ENCODE measurements at places on chromosomes 13 and 19.

- peak; percentile 81 for ATAC-seq
Observed at GRCh38 chr13:25085125-25085742, 10.7 kb upstream of the PABPC3 start.

GRCh38 chr13:21453387-21454081 lies 5.6 kb downstream of the ZDHHC20 start:
- no peak for ATAC-seq

- ATAC-seq, result no peak
Observed at GRCh38 chr13:50406831-50407230, 391.6 kb downstream of the KCNRG start.

GRCh38 chr13:109785892-109786450 lies 412 bp downstream of the IRS2 start:
- no peak for ATAC-seq

DNA sequence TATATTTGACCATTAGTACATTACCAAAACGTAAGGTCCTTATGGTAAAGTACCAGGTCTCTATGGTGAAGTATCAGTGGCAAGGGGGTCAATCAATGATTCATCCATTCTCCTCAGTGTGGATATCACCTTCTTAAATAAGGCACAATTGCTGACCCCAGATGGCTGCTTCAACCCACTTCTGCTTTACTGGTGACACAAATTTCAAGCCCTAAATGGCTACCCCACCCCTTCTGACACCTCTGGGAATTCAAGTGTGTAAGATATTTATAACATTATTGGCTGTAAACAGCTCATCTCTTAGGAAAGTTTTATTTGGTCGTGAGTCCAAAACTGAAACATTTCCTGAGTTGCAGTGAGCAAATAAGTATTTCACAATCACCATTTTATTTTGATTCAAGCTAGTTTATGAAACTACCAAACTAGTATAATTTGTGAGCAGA lies 7.9 kb upstream of the WBP4 start:
- ATAC-seq, result no peak

- no peak for ATAC-seq
Observed at GRCh38 chr13:51047434-51048165, 63.5 kb downstream of the C13orf42 start.

- no peak for ATAC-seq
Observed at GRCh38 chr13:43008596-43008995, 14.8 kb upstream of the DNAJC15 start.

DNA sequence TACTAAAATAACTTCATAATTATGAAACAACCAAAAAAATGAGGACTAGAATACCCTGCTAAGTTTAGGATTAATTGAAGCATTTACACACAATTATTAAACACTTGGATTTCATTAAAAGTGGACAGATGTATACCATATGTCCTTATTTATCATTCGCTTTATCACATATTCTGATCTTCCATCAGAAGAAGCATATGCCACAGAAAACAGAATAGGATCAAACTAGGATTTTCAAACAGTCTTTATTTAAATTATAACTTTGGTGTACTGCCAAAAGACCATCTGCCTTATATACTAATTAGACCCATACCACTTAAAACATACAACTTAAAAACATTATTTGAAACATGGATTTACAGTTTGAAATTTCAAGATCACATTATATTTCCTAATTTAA lies 727.1 kb upstream of the KLHL1 start:
- ATAC-seq, result no peak

GRCh38 chr19:7690779-7691258 lies 10.2 kb downstream of the TRAPPC5 start:
- no peak for ATAC-seq

- no peak for ATAC-seq
Observed at GRCh38 chr13:25874907-25875306, 176.9 kb downstream of the SHISA2 start.

GRCh38 chr19:19170053-19170872 lies at the start of gene MEF2B:
Gene MEF2B (minus strand): TSS chr19:19170263. CDS start chr19:19150735, 19,528 bp downstream.
- ATAC-seq, result peak; percentile 92

DNA sequence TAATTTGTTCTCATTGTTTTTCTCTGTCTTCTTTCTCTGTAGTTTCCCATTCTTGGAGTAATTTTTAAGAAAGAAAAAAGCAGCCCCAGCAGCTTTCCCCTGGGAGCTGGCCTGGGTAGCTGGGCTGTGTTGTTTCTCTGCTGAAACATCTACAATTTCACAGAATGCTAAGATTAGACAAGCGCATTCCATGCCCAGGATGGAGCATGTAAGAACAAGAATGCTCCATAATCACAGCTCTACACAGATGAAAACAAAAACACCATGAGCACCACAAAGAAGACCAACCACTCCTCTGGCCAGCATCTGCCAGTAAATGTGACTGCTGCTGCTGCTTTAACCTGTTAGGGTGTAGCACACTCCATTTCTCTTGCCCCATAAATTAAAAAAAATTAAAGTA lies 239.2 kb upstream of the SLITRK1 start:
- no peak for ATAC-seq

DNA sequence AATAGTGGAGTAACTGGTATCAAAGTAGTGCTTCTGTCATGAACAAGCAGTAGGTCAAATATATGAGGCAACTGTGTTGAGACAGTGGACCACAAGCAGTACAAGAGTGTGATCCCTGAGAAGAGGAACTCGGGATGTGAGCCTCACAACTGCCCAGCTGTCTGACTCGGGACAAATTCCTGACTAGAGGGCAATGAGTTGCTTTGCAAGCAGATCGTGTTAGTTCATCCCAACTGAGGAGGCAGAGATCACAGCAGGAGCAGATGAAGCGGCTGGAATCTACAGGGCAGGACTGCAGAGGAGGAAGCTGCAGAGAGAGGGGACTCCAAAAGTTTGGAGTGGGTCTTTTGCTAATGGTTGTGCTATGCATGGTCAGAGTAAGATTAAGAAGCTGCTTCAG lies 741.1 kb downstream of the DIAPH3 start:
- no peak for ATAC-seq

DNA sequence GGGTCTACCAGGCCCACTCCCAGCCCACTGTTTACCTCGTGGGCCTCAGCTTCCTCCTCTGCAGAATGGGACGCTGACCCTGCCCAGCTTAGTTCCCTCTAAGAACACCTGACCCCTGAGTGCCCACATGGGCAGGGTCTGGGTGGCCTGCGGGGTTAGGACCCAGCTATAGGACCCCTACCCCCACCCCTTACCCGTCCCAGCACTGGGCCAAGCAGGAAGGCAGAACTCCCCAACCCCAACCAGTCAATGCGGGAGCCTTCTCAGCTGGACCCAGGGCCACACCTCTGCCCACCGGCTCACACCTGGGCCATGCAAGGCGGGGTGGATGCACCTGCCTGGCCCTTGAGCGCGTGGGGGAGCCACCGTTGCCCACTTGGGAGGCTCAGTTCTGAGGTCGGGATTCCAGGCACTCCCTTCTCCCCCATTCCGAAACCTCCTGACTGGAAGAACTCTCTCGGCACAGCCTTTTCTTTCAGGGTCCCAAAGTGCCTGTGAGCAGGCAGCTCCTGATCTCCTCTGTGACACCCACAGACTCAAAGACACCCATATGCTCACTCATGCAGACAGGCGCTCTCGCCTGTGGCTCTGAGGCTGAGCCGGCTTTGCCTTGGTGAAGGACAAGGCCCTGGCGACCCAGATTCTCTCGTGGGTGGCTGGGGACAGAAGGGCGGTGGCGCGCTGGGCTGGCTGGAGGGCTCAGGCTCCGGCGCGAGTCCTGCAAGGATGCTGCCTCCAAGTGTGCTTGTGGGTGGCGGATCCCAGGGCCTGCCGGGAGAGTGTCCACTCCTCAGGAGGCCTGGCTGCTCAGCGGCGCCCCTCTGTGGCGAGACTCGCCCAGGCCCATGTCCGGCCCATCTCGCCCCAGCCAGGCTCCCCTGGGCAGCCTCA lies 27.9 kb upstream of the PARP4 start:
- ATAC-seq, result peak; percentile 66

GRCh38 chr19:45779231-45780145 lies 2.8 kb downstream of the DMPK start:
- ATAC-seq, result no peak

DNA sequence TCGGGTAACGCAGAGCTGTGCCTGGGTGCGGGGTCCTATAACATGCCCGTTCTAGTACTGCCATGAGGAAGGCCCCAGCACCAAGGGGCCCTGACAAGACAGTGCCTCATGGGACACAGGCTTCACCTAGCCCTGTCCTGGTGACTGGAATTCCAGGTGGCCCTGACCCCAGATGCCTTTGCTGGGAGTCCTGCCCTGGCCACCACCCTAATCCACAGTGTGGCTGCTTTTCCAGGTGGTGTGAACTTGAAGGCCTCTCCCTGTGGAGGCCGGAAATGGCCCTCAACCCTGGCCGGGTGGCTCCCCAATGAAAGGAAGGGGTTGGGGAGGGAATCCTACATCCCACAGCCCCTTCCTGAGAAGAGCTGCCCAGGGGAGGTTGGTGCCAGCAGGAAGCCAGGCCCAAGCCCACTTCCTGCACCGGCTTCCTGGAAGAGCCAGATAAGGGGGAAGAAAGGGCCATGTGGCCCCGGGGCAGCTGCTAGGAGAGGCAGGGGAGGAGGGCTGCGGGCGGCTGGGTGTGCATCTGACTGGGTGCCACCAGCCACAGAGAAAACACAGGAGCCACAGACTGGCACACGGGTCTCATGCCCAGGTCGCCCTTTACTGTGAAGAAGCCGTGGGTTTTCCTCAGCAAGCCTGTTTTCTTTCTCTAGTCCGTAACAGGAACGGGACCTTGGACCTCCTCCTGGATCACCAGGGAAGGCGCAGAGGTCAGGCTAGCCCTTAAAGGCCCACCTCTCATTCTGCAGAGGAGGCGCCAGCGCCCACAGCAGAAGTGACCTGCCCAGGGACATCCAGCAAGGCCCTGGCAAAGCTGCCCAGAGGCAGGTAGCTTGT lies 4.7 kb downstream of the LSM4 start:
- no peak for ATAC-seq

DNA sequence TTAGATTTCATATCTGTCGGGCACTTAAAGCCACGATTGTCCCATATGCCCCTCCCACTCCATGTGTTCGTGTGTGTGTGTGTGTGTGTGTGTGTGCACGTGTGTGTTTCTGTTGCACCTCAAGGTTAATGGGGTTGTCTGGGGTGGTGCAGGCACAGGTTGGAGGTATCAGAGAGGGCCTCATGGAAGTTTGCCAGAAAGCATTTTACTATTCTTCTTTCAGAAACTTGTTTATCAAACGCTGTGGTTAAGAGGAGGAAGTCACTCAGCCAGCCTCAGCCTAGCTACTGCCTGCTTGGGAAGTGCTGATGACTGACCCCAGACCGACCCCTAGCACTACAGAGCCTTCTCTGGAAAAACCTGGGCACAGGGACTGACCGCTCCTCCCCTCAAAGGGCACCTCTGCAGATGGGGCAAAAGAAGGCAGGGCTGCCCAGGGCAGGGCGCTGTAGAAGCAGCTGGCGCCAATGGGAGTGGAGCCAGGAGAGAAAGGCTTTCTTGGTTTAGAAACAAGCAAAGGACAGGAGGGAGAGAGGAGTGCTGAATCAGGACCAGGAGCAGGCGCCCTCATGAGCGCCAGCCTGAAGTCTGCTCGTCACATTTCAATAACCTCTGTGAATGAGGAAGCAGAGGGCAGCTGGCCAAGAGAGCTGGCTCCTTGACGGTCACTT lies 3.9 kb downstream of the SIAH3 start:
- ATAC-seq, result peak; percentile 26

- no peak for ATAC-seq
Observed at GRCh38 chr19:38032951-38033350, 125.9 kb downstream of the SIPA1L3 start.

- ATAC-seq, result no peak
Observed at GRCh38 chr13:26540334-26540733, 17.1 kb upstream of the WASF3 start.

GRCh38 chr13:61350341-61350740 lies 65.3 kb downstream of the PCDH20 start:
- no peak for ATAC-seq

GRCh38 chr19:14058182-14059092 lies 3.4 kb downstream of the PALM3 start:
- no peak for ATAC-seq

DNA sequence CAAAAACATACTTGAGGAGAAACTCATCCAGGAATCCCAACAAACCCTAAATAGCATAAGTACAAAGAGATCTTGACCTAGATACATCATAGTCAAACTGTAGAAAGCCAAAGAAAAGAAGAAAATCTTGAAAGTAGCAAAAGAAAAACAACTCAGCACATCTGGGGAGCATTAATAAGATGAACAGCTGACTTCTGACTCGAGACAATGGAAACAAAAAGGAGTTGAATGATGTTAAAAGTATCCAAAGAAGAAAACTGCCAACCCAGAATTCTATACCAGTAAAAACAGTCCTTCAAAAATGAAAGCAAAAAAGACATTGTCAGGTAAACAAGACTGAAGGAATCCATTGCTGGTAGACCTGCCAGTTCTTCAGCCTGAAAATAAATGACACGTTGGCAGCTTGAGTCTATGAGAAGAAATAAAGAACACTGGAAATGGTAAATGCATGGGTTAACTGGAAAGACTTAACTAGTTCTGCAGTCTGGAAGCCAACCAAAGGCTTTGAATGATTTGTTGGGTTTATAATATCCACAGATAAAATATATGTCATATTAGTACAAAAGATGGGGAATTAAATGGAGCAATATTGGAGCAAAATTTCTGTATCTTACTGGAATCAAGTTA lies 46.8 kb downstream of the TSSK6 start:
- no peak for ATAC-seq

GRCh38 chr13:113654175-113654560 lies 3.8 kb downstream of the ATP4B start:
- ATAC-seq, result no peak

DNA sequence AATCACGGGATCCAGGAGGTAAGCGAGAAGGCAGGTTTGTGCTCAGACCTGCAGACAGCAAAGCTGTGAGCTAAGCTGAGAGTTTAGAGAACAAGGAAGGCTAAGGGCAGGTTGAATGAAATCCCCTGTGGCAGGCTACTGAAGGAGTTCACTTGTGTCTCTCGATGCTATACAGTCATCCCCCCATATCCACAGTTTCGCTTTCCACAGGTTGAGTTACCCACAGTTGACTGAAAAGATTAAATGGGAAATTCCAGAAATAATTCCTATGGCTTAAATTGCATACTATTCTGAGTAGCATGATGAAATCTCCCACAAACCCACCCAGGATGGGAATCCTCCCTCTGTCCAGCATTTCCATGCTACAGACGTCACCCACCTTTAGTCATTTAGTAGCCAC lies 49.6 kb downstream of the ABCC4 start:
- ATAC-seq, result no peak

GRCh38 chr19:50638600-50638999 lies 1.1 kb downstream of the SYT3 start:
- no peak for ATAC-seq

DNA sequence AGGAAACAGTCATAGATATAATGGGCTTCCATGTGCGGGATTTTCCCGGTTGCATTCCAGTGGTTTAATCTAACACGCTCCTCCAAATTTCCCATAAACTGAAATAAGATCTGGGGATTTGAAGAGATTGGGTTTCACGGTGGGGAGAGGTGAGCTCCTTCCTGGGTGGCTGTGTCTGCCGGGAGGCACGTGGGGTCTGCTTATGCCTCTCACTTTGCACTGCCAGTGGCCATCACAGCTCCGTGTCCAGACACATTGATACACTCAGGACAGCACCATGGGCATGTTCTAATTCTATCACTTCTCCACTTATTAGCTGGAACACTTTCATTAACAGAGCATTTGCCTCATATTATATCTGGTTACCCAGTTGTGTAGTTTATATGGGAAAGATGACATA lies 73.4 kb downstream of the SOX1 start:
- no peak for ATAC-seq

GRCh38 chr13:39822437-39822836 lies 167.0 kb downstream of the COG6 start:
- no peak for ATAC-seq
